ENCODE measurements at places on chromosomes 4 and X. TPM values are rescaled to one million over a fixed set of nuclear protein-coding genes. Genes with fewer than 3 reads are reported as not detected.

DMP1 gene
- total RNA-seq, result 0.16 TPM

DNA sequence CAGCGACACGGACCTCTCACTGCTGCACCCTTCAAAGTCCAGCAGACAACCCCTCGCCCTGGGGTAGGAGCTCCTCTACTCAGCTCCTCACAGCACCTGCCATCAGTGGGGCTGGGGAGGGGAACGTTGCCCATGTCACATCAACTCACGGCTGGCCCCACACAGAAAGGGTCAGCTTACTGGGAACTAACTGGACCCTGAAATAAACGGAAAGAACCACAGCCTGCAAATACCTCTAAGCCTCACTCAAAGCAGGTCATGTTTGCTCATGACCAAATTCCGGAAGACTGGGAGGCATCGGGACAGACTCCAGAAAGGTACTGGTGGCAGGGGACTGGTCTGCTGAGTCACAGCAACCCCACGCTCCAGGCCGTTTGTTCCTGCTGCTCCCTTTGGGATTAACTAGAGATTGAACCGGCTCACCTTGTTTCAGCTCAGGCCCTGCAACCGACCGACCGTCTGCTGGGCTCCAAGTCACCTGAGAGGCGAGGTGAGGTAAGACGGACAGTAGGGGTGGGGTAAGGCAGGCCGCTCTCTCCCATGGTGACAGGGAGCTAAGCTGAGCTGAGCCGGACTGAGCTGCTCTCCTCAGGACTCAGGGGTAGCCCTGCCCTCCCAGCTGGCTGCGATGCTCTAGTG, 5.6 kb downstream of the G6PD start:
- H3K4me1 ChIP-seq, result no peaks in the 10 kb centered on the region
- no peaks in the 10 kb centered on the region for H3K36me3 ChIP-seq
- H3K4me3 ChIP-seq, result no peak overlapping the region
- H3K27ac ChIP-seq, result no peak overlapping the region

- DNase-seq, result no peak
- no peak overlapping the region for H3K27ac ChIP-seq
- no peaks in the 10 kb centered on the region for H3K36me3 ChIP-seq
- peak overlapping the region; percentile 63 for H3K4me3 ChIP-seq
- H3K4me1 ChIP-seq, result no peaks in the 10 kb centered on the region
- no peaks in the 10 kb centered on the region for H3K27me3 ChIP-seq
These were observed 51.8 kb downstream of the MAP7D3 start for GRCh38 chrX:136199365-136199764.

GRCh38 chr4:32775049-32775448, 2054.9 kb downstream of the PCDH7 start:
- DNase-seq, result no peak
- no peak overlapping the region for H3K4me3 ChIP-seq
- no peaks in the 10 kb centered on the region for H3K27me3 ChIP-seq
- no peaks in the 10 kb centered on the region for H3K36me3 ChIP-seq
- H3K27ac ChIP-seq, result no peak overlapping the region

- no peak overlapping the region for H3K27ac ChIP-seq
- no peak for DNase-seq
These were observed 11.6 kb downstream of the IL15 start for GRCh38 chr4:141647966-141648365.

- no peaks in the 10 kb centered on the region for H3K36me3 ChIP-seq
- H3K27ac ChIP-seq, result no peak overlapping the region
- H3K27me3 ChIP-seq, result no peaks in the 10 kb centered on the region
- H3K4me3 ChIP-seq, result no peak overlapping the region
These were observed 5.0 kb upstream of the MGST2 start for GRCh38 chr4:139660568-139661043.
